Fibroblast of skin of scalp (primary cell): ENCODE measurements at places on chromosomes 12 and 14.

- no peak for DNase-seq
Observed at GRCh38 chr14:99969673-99970322, 95.4 kb upstream of the EVL start.

DNA sequence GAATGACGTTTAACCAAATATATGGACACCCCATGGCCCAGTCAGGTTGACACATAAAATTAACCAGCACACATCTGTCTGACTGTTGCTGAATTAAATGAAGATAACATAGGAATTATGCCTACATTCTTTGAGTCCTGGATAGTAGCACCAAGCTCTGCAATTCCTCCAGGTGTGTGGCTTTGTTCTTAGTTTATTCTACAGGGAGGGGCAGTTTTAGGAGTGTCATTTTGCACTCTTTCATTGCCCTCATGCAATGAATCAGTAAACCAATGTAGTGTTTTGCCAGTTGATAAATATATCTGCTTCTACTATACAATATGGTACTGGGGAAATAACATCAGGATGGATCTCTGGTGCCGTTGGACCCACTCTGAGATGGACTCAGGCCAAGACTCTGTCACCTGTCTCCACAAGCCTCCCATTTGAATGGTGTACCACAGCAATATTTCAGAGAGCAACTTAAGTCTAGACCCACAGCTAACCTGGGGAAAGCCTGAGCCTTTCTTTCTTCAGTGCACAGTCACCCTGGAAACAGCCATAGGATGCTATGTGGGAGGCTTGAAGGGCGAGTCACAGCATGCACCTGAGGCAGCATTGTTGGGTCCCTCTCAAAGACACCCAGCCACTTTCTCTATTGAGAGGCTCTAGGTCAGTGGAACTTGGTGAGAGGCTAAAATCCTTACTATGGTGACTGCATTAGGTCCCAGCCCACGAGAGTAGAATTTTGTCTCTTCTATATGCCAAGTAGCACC lies 73.2 kb downstream of the ANO4 start:
- no peak for DNase-seq

- no peak for DNase-seq
Observed at GRCh38 chr14:89214221-89214965, 202.6 kb downstream of the FOXN3 start.

DNA sequence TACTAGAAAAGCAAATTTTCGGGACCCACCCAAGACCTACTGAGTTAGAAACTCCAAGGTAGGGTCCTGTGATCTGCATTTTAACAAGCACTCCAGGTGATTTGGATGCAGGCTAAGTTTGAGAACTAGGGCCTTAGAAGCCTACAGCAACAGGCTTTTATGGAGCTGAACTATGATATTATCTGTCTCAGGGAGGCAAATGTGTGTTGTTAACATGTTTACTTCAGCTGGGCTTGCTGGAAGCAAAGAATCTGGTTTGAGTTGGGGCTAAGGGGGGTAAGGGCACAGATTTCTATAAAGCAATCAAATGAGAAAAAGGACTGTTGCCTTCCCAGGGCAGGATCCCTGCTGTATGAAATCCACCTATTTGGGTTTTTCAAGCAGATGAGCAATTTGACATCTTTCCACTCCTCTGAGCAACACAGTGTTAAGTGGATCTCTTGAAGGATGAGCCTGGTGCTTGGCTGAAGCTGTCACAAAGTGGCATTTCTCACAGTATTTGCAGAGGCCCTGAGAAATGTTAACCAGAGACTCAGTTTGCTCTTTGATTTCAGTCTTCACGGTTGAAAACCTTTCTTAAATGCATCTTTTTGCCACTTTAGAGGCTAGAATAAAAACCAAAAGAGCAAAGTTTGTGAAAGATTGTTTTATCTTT lies 36.2 kb upstream of the SOCS2 start:
- no peak for DNase-seq

DNA sequence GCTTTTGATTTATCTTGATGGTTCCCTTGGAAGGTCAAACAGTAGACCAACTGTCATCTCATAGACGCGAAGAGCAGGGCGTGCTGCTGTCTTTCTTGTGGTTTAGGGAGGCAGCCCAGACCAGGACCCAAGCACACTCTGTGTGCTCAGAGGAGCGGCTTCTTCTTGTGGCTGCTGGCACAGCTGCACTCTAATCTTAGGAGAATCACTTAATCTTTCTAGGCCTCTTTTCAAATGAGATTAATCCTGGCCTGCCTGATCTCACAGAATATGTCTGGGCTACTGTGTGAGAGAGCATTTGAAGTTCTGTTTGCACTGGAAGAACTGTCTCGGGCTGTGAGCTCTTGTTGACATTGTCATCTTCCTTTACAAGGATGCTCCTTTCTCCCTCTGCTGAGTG lies 60.0 kb upstream of the TRAF3 start:
- DNase-seq: no peak

DNA sequence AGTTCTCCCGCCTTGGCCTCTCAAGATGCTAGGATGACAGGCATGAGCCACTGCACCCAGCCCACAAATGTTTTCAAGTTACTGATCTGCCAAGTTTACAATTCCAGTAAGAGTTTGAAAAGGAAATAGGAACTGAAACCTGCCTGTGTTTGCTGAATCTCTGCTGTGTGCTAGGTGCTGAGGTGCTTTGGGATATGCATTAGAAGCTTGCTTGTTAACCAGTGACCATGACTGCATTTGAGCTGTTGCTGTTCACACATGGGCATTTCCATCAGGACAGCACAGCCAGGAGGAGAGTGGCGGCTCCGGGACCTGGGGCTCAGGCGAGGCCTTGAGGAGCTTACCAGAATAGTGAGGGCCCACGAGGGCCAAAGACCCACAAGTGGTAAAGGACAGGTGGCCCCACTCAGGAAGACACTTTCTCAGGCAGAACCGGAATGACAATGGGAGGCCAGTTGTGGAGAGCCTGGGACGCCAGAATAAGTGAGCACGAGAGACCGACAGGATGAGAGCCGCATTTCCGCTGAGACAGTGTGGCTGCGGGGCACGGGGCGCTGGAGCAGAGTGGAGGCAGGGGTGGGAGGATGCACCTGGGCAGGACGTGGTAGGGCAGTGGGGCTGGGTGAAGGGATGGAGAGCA lies 54.5 kb upstream of the MMP17 start:
- no peak for DNase-seq
